ENCODE measurements at places on chromosomes 3 and 15. TPM values are rescaled to one million over a fixed set of nuclear protein-coding genes. Genes with fewer than 3 reads are reported as not detected.

GRCh38 chr15:99010768-99011167 lies 3.2 kb upstream of the PGPEP1L start:
- DNase-seq, result no peak
- H3K27ac ChIP-seq, result no peak overlapping the region
- peaks cover 9% of the 10 kb centered on the region for H3K27me3 ChIP-seq
- no peak overlapping the region for H3K4me3 ChIP-seq
- H3K4me1 ChIP-seq, result peaks cover 13% of the 10 kb centered on the region
- H3K36me3 ChIP-seq, result no peaks in the 10 kb centered on the region

MASP1 gene
- 19.9 TPM for total RNA-seq

DNA sequence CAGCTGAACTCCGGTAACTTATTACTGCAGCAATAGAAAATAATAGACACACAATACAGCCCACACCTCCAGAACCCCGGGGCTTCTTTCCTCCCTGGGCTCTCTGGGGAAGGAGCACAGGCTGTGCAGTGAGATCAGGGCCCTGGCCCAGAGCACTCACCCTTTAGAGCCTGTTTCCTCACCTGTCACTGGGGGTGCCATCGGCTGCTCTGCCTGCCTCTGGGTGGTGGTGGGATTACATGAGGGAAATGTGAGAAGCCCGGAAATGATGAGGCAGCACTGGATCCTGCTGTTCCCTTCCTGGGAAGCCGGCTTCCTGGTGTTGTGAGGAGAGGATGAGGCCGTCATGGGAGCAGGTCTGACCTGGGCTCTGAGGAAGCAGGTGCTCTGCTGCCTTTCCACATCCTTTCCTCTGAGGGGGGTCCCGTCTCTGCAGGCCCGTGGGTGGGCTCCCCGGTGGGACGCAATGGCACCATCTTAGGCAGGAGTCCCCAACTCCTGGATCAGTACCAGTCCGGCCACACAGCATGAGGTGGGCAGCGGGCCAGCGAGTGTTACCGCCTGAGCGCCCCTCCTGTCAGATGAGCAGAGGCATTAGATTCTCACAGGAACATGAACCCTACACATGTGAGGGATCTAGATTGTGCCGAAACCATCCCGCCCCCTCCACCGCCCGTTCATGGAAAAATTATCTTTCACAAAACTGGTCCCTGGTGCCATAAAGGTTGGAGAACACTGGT lies 220.9 kb upstream of the CTDSPL start:
- no peak overlapping the region for H3K4me3 ChIP-seq
- DNase-seq, result no peak
- H3K27me3 ChIP-seq, result no peaks in the 10 kb centered on the region
- no peaks in the 10 kb centered on the region for H3K4me1 ChIP-seq
- H3K36me3 ChIP-seq, result peaks cover 3% of the 10 kb centered on the region

GRCh38 chr3:188889054-188889491 lies 282.7 kb upstream of the TPRG1 start:
- H3K36me3 ChIP-seq, result no peaks in the 10 kb centered on the region
- no peak overlapping the region for H3K4me3 ChIP-seq
- H3K4me1 ChIP-seq, result no peaks in the 10 kb centered on the region
- H3K27ac ChIP-seq, result no peak overlapping the region

IMPG2 gene
- 1.5 TPM for total RNA-seq

DNA sequence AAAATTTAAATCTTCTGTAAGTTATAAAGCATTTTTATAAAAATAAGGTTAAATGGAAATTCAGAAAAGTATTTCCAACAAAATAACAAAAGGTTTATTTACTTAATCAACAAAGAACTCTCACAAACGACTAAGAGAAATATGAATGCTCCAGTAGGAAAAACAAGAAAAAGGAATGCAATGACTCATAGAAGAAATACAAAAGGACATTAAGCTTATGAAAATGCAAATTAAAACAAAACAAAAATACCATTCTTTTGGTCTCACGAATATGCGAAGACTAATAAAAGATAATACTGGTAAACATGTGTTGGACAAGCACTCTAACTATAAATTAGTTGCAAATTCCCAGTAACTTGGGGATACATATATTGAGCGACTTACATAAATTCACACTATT lies 17.5 kb upstream of the TBC1D5 start:
- no peak overlapping the region for H3K4me3 ChIP-seq
- H3K4me1 ChIP-seq, result no peaks in the 10 kb centered on the region
- no peaks in the 10 kb centered on the region for H3K36me3 ChIP-seq
- no peaks in the 10 kb centered on the region for H3K27me3 ChIP-seq
- DNase-seq, result no peak

DNA sequence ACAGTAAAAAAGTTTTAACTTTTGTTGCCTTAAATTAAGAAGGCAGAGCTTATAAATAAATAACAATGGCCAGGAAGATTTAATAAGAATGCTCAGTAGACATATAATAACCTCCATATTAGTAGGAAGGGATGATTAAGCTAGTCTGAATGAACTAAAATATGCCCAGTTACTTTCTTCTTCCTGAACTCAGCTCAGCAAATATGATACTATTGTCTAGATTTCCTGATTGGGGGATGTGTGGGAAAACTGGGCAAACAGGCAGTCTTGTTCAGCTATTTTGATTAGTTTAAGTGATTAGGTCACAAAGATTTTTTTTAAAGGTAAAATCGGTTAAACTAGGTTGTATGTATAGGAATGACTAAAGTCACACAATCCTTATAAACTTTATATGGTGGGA lies 167.2 kb upstream of the SLC2A2 start:
- no peaks in the 10 kb centered on the region for H3K4me1 ChIP-seq
- DNase-seq, result no peak
- no peaks in the 10 kb centered on the region for H3K27me3 ChIP-seq

SKOR1 gene
- total RNA-seq, result 1.6 TPM

COLQ gene
- total RNA-seq, result 10.5 TPM

LINGO1 gene
- total RNA-seq, result 13.7 TPM

FRG2C gene
- total RNA-seq, result not detected

DNA sequence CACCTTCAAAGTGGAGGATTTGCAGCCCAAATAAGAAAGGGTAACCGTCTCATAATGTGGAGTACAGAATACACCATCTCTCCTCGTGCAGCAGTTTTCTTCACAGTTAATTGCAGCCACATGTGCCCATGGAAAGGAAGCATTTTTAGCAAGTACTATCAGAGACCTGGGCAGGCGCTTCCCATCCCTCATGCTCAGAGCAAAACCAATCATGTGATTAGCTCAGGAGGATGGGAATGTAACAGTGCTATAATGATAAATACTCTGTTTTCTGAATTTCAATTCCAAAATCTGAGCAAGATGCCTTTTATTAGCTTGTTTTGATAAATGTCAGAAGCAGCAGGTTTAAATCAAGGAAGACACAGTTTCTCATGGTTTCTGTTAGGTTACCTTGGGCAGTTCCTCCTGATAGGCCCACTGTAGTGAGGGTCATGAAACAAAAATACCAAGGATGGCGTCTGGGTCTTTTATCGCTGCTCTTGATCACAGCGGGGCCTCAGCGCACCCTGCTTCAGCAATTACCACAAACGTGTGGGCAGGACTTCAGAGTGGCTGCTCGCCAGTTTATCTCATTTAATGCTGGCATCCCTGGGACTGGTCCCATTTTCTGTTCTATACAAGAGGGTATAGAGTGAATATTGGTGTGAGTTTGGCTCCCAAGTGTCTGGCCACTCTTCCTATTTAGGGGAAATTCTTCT lies 92.6 kb upstream of the VGLL4 start:
- no peak overlapping the region for H3K4me3 ChIP-seq
- DNase-seq, result no peak
- no peak overlapping the region for H3K27ac ChIP-seq
- peaks cover 3% of the 10 kb centered on the region for H3K4me1 ChIP-seq
- H3K36me3 ChIP-seq, result no peaks in the 10 kb centered on the region
- no peaks in the 10 kb centered on the region for H3K27me3 ChIP-seq

CDV3 gene
- total RNA-seq, result 166 TPM

GRCh38 chr15:80202016-80202315 lies 49.2 kb downstream of the FAH start:
- no peak overlapping the region for H3K27ac ChIP-seq
- peaks cover 22% of the 10 kb centered on the region for H3K36me3 ChIP-seq
- H3K27me3 ChIP-seq, result no peaks in the 10 kb centered on the region
- no peaks in the 10 kb centered on the region for H3K4me1 ChIP-seq

GRCh38 chr15:29668120-29668602 lies 154.1 kb downstream of the TJP1 start:
- no peak for DNase-seq
- no peak overlapping the region for H3K27ac ChIP-seq
- H3K4me3 ChIP-seq, result no peak overlapping the region
- no peaks in the 10 kb centered on the region for H3K27me3 ChIP-seq
- H3K36me3 ChIP-seq, result no peaks in the 10 kb centered on the region

- peaks cover 35% of the 10 kb centered on the region for H3K4me1 ChIP-seq
- no peaks in the 10 kb centered on the region for H3K27me3 ChIP-seq
- DNase-seq, result no peak
- H3K27ac ChIP-seq, result no peak overlapping the region
- H3K4me3 ChIP-seq, result no peak overlapping the region
- peaks cover 7% of the 10 kb centered on the region for H3K36me3 ChIP-seq
Observed at GRCh38 chr3:129118745-129119144, 2.9 kb downstream of the RAB43 start.

DNA sequence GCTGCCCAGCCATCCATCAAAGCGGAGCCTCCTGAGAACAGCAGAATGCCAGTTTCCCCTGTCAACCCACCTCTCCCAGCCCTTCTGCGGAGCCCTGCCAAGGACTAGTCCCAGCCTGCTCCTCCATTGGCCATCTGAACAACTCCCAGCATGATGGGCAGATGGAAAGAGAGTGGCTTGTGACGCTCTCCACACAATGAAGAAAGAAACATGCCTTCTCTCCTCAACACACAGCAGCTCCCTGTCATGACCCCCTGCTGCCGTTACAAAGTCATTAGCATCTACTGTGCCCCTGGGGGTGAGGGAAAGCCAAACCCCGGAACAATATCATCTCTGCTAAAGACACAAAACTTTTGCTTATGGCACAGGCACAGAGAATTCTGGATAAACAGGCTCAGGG lies 33.6 kb downstream of the MECOM start:
- no peak overlapping the region for H3K4me3 ChIP-seq
- no peak for DNase-seq
- no peaks in the 10 kb centered on the region for H3K4me1 ChIP-seq
- no peaks in the 10 kb centered on the region for H3K27me3 ChIP-seq
- no peaks in the 10 kb centered on the region for H3K36me3 ChIP-seq

DNA sequence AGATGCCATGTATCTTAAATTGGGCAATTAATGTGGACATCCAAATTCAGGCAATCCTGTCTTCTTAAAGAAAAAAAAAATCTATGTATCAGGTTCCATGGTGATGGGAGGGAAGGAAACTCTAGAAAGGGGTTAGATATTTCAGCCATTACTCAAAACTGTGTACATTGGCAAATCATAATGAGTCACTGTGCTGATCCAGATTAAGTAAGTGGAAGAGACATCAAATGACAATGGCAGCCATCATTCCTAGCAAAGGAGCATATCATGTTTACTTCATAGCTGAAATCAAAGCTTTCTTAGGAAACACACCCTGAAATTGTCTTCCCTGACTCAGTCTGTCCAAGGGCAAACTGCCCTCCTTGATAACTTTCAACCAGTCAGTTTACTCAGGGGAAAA lies 713.3 kb upstream of the GBE1 start:
- H3K27ac ChIP-seq, result no peak overlapping the region
- H3K27me3 ChIP-seq, result no peaks in the 10 kb centered on the region
- no peak for DNase-seq
- H3K4me3 ChIP-seq, result no peak overlapping the region
- H3K4me1 ChIP-seq, result no peaks in the 10 kb centered on the region
- no peaks in the 10 kb centered on the region for H3K36me3 ChIP-seq

C3orf38 gene
- 57.2 TPM for total RNA-seq

GPR27 gene
- 10.8 TPM for total RNA-seq

COMMD2 gene
- 60.9 TPM for total RNA-seq

- peak; percentile 56 for DNase-seq
- H3K27ac ChIP-seq, result no peak overlapping the region
- no peak overlapping the region for H3K4me3 ChIP-seq
- peaks cover 3% of the 10 kb centered on the region for H3K27me3 ChIP-seq
- H3K36me3 ChIP-seq, result peaks cover 2% of the 10 kb centered on the region
Observed at GRCh38 chr3:184284696-184285095, 8.9 kb downstream of the ECE2 start.

GRCh38 chr3:50172626-50173220 lies 17.6 kb downstream of the SEMA3F start:
- no peaks in the 10 kb centered on the region for H3K27me3 ChIP-seq
- DNase-seq, result no peak
- no peak overlapping the region for H3K4me3 ChIP-seq

DNA sequence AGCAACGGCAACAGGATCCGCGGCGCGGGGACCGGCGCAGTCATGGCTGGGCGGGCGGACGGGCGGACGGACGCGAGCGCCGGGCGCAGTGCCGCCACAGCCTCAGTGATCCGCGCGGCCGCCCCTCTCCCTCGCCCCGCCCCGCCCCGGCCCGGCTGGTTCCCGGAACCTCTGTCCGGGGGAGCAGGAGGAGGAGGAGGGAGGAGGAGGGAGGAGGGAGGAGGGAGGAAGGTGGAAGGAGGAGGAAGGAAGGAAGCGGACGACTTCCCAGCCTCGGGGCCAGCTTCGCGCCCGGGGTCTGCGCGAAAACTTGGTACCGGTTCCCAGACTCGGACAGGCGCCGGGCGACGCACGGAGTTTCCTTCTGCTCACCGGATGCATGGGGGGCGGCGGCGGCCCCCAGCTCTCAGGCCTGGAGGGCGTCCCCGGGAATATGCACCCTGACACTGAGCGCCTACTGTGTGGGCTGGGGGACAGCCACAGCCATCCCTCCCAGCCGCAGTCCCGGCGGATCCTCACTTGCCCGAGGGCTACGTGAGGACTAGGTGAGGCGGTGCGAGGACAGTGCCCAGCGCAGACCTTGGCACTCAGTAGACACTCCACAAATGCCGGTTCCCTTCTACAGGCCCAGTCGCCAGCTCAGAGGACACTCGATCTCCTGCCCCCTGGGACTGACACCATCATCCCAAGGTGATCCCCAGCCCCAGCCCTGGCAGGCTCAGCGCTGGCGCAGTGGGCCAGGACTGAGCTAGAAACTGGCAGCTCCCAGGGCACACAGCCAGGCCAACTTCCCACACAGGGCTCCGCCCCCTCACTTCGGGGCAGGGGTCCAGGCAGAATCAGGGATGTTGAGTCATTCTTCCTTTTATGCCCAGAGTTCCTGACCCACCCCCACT lies at the start of gene SHISA5:
Gene SHISA5, minus strand, starts transcription at position 124 of the 896 bp plus-strand sequence. Its CDS starts 80 bp downstream, at position 44.
- H3K27ac ChIP-seq, result peak within 1 kb of the TSS; percentile 72
- H3K4me1 ChIP-seq, result peaks cover 27% of the 10 kb centered on the region
- H3K36me3 ChIP-seq, result peaks cover 7% of the 10 kb centered on the region
- H3K4me3 ChIP-seq, result peak within 1 kb of the TSS; percentile 56

ADGRG7 gene
- not detected for total RNA-seq

GRCh38 chr15:88606070-88606794 lies 14.9 kb upstream of the AEN start:
- peaks cover 43% of the 10 kb centered on the region for H3K4me1 ChIP-seq
- H3K36me3 ChIP-seq, result peaks cover 5% of the 10 kb centered on the region
- no peak overlapping the region for H3K27ac ChIP-seq
- DNase-seq, result no peak
- H3K27me3 ChIP-seq, result peaks cover 10% of the 10 kb centered on the region
- peak overlapping the region; percentile 62 for H3K4me3 ChIP-seq

NPAP1 gene
- total RNA-seq, result 0.69 TPM

SKIL gene
- 58.7 TPM for total RNA-seq

CHDH gene
- 4.9 TPM for total RNA-seq

FGF12 gene
- total RNA-seq, result 113 TPM
